ENCODE measurements at places on chromosomes 7 and 10. TPM values are rescaled to one million over a fixed set of nuclear protein-coding genes. Genes with fewer than 3 reads are reported as not detected.

The SFTPA2 gene
- not detected for total RNA-seq

The GPR15LG gene
- not detected for total RNA-seq

The NEUROD6 gene
- 0.93 TPM for total RNA-seq

The TECPR1 gene
- total RNA-seq, result 86.2 TPM

The ZNF3 gene
- total RNA-seq, result 61.1 TPM

The SCART1 gene
- 2.9 TPM for total RNA-seq

The SPDYE16 gene
- 1.2 TPM for total RNA-seq

The UNCX gene
- 1.3 TPM for total RNA-seq

The HOXA10 gene
- not detected for total RNA-seq

The ARHGEF5 gene
- total RNA-seq, result 6.9 TPM

The ACTL6B gene
- 14.7 TPM for total RNA-seq

The PRF1 gene
- 0.71 TPM for total RNA-seq

The LIPJ gene
- total RNA-seq, result 0.22 TPM

Data from camera-type eye (tissue), 1 donor.